ENCODE measurements at places on chromosomes 16 and 17.

DNA sequence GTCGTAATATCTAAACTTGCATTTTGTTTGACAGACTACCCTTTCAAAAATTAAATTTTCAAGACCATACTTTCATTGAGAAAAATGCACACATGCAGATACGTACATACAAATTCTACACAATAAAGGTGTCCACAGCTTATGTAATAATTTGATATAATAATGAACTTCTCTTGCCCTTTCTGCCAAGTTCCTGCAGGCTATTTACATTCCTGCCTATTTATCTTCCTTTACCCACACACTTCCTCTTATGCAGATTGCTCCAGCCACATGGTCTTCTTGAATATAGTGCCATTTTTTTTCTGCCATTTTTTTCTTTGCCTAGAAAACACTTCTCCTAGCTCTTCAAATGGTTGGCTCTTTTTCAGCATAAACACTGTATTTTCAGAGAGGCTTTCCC is 826.9 kb upstream of the CDH8 start:
- DNase-seq: no peak

DNA sequence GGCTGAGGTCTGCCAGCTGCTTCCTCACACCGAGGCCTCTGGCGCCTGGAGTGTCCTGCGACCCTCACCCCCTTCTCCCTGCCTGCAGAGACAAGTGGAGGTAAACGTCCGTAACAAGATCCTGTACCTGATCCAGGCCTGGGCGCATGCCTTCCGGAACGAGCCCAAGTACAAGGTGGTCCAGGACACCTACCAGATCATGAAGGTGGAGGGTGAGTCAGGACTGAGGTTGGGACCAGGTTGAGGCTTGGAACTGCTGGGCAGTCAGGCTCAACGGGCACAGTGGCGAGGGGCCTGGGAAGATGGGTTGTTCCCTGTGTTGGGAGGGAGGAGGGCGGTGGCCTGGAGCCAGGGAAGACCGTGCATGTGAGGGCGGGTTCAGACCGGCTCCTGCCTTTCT is 4.8 kb downstream of the HGS start:
- no peak for DNase-seq

DNA sequence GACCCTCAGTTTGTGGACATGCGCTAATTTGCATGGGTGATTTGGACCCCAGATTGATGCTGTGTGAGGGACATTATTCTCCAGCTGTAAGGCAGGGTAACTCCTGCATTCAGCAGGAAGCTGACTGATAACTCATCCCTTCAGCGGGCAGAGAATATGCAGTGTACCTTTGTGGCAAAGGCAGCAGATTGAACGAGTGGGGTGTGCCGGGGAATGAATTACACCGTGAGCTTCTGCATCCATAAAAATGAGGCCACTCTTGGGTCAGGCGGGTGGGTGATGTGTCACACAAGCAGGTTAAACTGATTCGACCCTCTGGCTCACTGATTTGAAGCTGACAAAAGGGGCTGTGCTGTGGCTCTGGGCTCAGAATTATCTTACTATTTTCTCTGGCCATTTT is 128.9 kb upstream of the PMFBP1 start:
- DNase-seq: no peak

GRCh38 chr17:6233856-6234255 is 163.7 kb downstream of the WSCD1 start:
- DNase-seq: no peak

GRCh38 chr17:42474276-42474675 is 15.6 kb downstream of the ATP6V0A1 start:
- DNase-seq: no peak

GRCh38 chr17:67633751-67634211 is 84.0 kb upstream of the NOL11 start:
- DNase-seq: no peak

- no peak for DNase-seq
These were observed 16.0 kb upstream of the ARL2BP start for GRCh38 chr16:57229079-57229478.

DNA sequence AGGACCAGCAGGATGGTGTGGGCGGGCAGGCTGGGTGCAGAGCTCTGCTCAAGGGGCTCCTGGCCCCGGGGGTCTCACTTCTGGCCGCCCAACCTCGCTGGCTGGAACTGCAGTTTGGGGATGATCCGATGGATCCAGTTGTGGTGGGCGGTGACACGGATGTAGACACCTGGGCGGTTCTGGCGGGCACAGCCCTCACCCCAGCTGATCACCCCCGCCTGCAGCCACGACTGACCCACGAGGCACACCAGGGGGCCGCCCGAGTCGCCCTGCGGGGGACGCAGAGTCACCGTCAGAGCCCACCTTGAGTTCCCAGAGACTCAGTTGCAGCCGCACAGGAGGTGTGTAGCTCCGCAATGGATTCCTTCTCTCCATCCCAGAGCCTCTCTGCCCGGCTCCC is 7.5 kb downstream of the PRSS27 start:
- no peak for DNase-seq

- DNase-seq: no peak
These were observed 1.7 kb upstream of the MYL4 start for GRCh38 chr17:47207143-47208067.

DNA sequence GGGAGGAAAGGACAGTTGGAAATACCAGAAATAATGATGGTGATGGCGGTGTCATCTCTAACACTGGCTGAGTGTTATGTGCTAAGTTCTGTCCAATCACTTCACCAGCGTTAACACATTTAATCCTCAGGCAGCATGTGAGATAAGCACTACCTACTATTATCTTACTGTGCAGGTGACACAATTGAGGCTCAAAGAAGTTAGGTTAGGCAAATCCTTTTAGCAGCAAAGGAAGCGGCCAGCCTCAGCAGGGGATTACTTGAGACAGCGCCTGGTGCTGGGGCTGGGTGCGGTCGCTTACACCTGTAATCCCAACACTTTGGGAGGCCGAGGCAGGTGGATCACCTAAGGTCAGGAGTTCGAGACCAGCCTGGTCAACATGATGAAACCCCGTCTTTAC is 18.7 kb upstream of the DHX8 start:
- DNase-seq: no peak

- peak; percentile 84 for DNase-seq
These were observed 1.1 kb upstream of the ADCY7 start for GRCh38 chr16:50265260-50265659.

DNA sequence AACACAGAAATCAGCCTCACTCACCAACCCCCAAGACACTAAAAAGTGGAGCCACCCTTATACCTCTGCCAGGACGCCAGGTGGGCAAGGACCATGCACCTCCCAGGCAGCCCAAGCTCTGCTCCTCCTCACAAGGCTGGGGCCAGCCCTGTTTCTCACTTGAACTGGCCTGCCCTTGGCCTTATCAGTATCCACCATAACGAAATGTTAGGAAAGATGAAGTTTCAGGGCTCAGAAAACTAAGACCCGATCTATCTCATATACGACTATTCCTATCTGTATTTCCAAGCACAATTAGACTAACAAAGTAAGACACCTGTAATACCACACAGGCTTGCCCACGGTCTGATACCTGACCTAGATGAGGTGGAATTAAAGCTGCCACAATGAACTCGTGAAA is 6.9 kb downstream of the FBXO31 start:
- no peak for DNase-seq

DNA sequence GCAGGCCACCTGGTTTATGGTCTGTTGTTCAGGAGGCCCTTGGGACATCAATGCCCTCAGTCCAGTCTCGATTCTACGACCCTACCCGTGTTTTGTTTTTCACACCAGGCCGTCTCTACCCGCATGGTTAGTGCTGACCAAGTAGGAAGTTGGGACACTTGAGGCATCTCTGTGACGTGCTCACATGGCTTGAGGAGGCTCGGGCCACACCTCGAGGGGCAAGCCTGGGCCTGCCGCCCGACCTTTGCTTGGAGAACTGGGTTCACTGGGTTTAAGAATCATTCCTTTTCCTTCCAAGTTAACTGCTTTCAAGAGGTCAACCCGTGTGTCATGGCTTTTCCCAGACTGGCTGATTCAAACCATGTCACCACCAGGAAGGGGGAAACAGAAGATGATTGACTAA is 86.8 kb downstream of the CMIP start:
- DNase-seq: no peak

- DNase-seq: no peak
These were observed 62.1 kb downstream of the CRISPLD2 start for GRCh38 chr16:84881702-84882521.

- DNase-seq: no peak
These were observed 2.0 kb upstream of the ABCC12 start for GRCh38 chr16:48157794-48158193.

- DNase-seq: no peak
These were observed 31.8 kb downstream of the PRKCB start for GRCh38 chr16:23867566-23867965.

- DNase-seq: no peak
These were observed 21.6 kb upstream of the MPO start for GRCh38 chr17:58302171-58302918.

GRCh38 chr16:88706965-88707826 is 893 bp downstream of the CTU2 start:
- no peak for DNase-seq

GRCh38 chr17:55996826-55997225 is 156.4 kb upstream of the ANKFN1 start:
- no peak for DNase-seq

DNA sequence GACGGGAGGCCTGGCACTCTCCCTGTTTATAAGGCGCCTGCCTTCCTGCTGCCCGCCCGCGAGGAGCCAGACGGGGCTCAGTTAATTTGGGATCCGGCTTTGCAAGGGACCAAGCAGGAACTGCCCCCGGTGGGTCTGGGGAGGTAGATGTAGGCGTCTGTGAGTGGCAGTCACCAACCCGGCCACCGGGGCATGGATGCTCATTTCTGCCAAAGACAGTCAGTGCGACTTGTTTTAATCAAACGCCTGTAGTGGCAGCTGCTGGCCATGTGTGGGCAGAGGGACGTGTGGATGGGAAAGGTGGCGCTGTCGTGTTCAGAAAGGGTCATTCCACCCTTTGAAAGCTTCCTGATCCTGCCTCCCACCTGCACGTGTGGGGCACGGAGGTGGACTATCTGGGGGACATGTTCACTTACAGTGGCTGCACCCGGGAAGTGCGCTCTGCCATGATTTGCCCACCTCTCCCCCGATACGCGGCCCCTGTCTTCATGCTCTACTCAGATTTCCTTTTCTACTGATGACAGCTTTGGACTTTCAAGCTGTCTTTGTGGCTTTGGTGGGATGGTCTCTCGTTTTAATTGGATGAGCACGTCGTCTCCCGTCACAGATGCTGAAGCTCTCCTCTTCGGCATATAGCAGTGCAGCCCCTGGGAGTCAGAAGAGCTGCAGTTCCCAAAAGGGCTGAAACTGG is 60.3 kb upstream of the CIBAR2 start:
- peak; percentile 58 for DNase-seq

DNA sequence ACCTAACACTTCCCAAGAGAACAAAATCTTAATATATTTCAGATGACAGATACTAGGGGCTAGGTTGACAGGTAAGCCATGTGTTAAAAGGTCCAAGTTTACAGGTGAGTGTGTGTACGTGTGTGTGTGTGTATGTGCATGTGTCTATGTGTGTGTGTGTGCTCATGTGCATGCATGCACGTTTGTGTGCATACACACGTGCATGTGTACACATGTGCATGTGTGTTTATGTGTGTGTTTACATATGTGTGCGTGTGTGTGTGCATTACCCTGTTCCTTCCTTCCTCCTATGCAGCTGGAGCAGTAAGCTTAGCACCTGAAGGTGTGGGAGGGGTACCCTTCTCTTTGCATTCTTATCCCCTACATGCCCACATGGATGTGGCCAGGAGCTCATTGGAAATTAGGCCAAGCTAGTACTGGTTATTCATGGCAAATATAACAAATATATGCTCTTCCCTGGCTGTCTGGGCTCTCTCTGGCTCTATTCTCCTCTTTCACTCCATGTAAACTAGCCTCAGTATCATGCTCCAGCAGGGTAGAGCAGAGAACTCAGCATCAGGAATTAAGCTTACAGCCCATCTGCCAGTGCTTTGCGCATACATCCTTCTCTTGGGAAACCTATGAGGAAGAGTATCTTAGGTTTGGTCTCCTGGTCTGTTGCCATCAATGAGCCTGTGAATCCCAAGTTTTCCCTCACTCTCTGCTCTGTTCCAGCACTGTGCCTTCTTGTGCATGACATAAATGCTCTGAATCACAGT is 258.0 kb upstream of the MYOCD start:
- DNase-seq: no peak

GRCh38 chr16:66528294-66528693 is 21.6 kb downstream of the TK2 start:
- no peak for DNase-seq

All from DMS 273 treated with DMSO at 0.1 percent for 48 hours (cell line).